ENCODE measurements at places on chromosomes 12 and 14.

GRCh38 chr12:103468837-103469236, 26.9 kb downstream of the C12orf42 start:
- no peak for DNase-seq

GRCh38 chr12:117523971-117524370, 162.5 kb upstream of the NOS1 start:
- DNase-seq, result no peak

DNA sequence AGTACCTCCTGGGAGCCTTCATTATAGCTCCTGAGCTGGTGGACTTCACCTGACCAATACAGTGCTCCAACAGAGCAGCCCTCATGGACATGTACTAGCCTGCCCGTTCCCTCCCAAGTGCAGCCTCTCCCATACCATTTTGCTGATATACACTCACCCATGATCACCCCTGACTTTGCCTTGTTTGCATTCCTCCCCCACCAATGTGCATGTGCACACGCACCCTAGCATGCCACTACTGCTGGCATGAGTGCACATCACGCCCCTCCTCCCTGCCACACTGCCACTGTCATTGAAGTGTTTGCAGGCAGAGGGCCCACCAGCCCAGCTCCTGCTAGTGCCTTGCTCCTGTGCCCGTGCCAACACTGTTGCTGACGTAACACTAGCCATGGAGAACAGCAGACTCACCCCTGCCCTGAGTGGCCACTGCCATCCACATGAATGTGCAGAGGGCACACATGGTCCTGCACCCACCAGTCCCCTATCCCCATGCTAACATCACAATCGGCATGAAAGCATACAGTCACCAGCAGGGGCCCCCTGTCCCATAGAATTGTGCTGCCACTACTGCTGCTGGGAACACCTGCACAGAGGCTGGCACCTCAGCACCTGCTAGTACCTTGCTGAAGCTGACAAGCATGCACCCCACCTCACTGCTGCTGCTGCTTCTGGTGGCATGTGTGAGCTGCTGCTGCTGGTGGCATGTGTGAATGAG, 110.3 kb downstream of the SINHCAF start:
- no peak for DNase-seq

DNA sequence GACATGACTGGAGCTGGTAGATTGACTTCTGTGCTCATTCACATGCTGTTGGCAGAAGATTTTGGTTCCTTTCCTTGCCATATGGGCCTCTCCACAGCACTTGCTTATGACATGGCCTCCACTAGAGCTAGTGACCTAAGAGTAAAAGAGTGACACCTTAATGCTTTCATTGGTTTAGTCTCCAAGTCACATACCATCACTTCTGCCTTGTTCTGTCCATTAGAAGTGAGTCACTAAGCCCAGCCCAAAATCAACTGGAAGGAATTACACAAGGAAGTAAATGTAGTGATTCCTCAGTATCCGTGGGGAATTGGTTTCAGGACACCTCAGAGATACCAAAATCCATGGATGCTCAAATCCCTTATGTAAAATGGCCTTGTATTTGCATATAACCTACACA, 81.3 kb downstream of the PPHLN1 start:
- DNase-seq, result peak; percentile 17

DNA sequence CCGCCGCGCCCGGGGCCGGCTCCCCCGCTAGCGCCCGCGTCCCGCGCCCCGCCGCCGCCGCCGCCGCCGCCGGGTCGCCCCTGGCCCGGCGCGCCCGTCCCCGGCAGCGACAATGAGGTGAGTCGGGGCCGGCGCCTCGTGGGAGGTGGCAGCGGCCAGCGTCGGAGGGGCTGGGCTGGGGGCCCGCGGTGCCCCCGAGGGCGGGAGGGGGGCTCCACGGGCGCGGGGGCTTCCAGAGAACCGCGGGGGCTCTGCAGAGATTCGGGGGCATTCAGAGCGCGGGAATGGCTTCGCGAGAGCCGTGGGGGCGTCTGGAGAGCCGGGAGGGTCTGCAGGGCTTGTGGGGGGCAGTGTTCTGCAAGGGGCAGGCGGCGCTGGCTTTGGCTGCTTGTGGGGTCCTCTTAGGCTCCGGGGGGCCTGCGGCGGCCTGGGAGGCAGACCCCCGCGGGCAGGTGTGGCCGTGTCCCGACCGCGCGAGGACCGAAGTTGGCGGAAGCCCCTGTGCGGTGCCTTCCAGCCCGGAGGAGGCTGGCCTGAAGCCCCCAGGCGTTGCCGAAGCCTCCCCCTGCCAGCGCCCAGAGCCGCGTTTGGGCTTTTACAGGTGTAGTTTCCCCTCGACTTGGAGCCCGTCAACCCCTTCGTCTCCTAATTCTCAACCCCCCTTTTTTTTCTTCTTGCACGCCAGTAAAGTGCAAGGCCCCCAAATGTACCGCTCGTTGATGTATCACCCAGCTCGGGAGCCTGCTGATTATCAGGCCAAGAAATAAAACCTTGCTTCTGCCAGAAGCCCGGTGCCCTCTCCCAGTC, 93.1 kb upstream of the EVL start:
- DNase-seq, result no peak

DNA sequence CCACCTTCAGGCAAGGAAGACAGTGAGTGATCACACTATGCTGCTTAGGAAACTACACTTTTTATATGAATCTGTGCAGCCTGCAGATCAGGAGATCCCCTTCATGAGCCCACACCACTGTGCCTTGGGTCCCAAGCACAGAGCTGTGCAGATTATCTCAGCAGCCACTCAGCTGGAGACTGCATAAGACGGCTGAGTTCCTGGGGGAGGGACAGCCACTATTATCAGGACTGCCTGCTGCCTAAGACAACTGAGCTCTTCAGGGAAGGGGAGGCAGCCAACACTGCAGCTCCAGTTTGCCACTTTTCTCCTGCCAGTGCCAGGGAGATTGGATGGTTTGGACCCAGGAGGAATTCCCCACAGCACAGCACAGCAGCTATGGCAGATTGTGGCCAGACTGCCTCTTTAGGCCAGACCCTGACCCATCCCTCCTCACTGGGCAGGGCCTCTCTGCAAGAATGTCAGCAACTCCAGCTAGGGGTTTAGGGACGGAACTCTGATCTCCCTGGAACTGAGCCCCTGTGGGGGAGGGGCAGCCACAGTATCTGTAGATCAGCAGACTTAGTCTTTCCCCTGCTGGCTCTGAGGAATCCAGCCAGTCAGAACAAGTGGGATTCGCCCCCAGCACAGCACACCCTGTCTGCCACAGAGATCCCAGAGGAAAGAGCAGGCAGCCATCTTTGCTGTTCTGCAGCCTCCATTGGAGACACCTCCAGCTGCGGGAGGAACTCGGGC, 141.3 kb downstream of the KLHL28 start:
- no peak for DNase-seq

DNA sequence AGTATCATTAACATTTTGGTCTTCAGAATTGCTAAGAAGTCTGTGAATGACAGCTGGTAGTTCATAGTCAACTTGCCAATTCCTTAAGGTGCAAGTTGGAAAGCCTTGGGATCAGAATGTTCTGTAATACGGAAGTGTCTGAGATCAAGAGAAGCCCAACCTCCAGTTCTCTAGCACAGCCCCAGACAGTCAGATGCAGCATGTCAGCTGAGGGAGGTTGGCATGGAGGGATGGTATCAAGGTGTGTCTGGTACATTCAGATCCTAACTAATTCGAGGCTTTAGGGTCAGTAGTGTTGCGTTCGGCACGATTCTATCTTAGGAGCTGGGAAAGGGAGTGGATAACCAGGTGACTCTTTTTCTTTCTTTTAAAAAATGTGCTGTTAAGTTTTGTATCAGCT, 38.3 kb downstream of the FNTB start:
- DNase-seq, result no peak

DNA sequence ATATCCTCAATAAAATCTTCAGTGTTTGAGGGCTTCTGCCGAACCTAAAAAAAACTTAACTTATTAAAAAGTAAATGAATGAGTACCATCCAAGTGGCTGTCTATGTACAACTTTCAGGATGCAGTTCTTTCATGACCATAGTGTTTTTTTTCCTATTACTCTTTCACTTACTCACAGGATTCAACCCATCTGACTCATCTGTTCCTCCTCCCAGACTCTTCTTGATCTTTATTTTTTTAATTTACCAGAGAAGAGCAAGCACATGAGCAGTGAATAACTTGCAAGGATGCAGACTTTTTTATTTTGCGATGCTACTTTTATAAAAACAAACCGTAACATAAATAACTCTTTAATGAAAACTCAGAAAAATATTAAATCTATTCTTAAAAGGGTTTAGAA, 24.5 kb downstream of the RECQL start:
- DNase-seq, result peak; percentile 78

Data from iris pigment epithelial cell (primary cell).